GM10248 (cell line): ENCODE measurements at places on chromosomes 1 and 21.

GRCh38 chr1:40861224-40862003, 749 bp downstream of the CITED4 start:
- no peak for DNase-seq

DNA sequence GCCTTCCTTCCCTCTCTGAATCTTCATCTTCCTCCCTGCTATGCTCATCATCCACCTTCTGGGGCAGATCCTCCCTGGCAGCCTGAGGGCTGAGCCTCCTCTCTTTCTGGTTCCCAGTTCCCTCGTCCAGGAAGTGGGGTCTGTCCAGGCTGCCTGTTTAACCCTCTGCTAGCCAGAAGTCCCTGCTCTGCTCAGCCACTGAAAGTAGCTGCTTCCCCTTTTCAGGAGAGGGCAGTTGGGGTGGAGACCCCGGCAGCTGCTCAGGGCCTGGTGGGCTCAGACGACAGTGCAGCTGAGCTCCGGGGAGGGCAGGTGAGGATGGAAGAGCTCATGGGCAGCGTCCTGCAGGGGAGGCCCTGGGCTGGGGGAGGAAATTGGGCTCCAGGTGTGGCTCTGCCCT, 43.1 kb upstream of the ETV3 start:
- DNase-seq, result peak; percentile 46

- no peak for DNase-seq
Observed at GRCh38 chr1:242435200-242435599, 89.3 kb downstream of the PLD5 start.

- DNase-seq, result peak; percentile 79
Observed at GRCh38 chr21:39518055-39518846, 66.5 kb downstream of the SH3BGR start.

DNA sequence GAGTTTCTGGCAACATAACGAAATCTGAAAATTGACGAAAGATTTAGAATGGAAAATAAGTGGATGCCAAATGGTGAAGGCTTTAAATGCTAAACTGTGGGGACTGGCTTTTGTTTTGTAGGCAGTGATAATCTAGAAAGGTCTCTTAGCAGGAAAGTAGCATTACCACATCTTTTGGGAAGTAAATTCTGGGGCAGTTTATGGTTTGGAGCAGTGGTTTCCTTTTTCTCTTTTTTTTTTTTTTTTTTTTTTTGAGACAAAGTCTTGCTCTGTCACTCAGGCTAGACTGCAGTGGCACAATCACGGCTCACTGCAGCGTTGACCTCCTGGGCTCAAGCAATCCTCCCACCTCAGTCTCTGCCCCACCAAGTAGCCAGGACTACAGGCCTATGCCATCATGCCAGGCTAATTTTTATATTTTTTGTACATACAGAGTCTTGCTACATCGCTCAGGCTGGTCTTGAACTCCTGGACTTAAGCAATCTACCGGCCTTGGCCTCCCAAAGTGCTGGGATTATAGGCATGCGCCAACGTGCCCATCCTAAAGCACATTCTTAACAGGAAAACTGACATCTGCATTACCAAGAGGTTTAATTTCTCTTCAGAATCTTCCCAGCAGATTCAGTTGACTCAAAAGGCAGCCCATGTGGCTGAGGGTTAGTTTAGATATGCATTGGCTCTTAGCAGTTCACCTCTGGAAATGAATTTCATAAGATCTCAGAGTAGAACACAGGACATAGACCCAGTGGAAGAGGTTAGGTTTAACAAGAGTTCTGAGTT, 32.9 kb downstream of the C21orf91 start:
- no peak for DNase-seq

GRCh38 chr1:151267760-151268159, 13.2 kb downstream of the PSMD4 start:
- no peak for DNase-seq

- DNase-seq, result no peak
Observed at GRCh38 chr1:203720242-203720641, 44.7 kb upstream of the LAX1 start.

- no peak for DNase-seq
Observed at GRCh38 chr1:46113948-46114347, 18.5 kb downstream of the PIK3R3 start.

GRCh38 chr1:201728731-201729130, 100.2 kb upstream of the IPO9 start:
- no peak for DNase-seq

DNA sequence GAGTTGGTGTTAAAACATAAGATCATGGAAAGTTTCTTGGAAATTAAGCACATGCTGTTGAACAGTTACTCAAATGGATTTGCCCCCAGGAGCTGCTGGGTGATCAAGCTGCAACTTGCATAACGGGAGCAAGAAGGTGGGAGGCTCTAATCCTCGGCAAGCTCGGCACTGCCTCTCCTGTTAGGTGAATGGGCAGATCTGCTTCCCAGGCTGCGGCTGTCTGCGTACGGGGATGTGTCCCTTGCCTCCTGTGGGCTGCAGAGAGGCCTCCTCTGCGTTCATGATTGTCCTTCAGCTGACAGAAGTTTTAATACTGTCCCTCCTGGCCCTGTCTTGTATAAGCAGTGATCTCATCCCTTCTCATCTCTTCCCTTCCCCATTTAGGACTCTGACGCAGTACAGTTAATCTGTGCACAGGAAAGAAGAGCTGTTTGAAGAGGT, 36.7 kb downstream of the ATP1A1 start:
- DNase-seq, result no peak

DNA sequence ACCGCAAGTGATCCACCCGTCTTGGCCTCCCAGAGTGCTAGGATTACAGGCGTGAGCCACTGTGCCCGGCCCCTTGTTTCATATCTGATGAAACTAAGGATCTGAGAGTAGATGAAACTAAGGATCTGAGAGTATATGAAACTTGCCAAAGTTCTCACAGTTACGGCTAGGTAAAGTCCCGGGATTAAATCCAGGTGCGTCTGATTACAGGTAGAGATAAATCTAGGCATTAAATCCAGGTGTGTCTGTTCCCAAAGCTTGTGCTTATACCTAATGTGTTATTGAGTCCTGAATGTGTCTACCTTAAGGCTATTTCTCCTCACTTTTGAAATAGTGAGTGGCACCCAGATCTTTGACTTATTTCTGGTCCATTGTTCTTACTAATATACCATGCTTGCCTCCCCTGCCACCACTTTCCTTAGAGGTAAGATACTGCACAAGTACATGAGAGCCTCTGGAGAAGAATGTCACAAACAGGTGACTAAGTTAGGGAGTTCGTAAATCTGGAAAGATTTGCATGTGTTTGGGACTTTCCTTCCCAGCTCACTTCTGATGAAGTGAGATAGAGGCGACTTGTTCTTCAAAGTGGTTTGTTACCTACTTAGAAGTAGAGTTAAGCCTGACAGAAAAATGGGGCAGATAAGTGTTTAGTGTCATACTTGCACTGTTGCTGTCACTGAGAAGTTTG, 66.5 kb downstream of the AK4 start:
- no peak for DNase-seq

- DNase-seq, result peak; percentile 22
Observed at GRCh38 chr1:78834201-78834741, 172.3 kb downstream of the ADGRL4 start.

- no peak for DNase-seq
Observed at GRCh38 chr21:36321325-36322082, 1.5 kb downstream of the MORC3 start.

- no peak for DNase-seq
Observed at GRCh38 chr1:198185146-198185545, 28.3 kb downstream of the NEK7 start.

GRCh38 chr1:201252944-201253371, 30.3 kb upstream of the PKP1 start:
- no peak for DNase-seq

DNA sequence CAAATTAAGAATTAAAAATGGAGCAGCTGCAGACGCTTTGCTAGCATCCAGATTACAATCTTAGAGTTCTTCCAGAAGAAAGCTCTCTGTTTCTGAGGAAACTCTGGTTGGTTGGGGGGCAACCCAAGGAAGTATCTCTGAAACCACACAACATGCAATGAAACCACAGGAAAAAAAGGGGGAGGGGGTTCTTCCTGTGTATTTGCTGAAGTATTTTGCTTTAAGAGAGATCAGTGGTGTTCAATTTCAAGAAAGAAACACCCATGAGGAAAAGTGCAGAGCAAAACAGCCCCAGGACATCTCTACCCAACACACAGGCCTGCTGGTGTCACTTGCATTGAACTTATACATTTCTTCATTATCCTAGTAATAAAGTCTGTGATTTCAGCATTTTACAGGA, 19.7 kb upstream of the TIAM1 start:
- DNase-seq, result no peak

GRCh38 chr1:40315795-40316594, 1.1 kb downstream of the COL9A2 start:
- DNase-seq, result peak; percentile 35

DNA sequence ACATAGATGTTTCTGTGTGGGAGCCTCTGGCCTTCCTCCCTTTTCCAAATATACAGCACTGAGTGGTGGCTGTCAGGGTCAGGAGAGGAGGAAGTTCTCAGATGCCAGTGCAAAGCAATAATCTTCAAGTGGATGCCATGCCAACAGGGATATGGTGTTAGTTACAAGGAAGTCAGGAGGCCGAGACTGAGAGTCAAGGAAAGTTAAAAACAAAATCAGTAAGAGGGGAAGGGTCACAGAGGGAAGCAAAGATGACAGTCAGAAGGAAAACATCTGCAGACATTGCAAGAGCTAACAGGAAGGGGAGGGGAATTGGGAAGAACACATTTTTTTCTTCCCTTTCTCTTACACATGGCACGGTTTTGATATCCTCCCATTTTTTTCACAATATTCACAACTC, 691.4 kb downstream of the ADGRL2 start:
- DNase-seq, result no peak

DNA sequence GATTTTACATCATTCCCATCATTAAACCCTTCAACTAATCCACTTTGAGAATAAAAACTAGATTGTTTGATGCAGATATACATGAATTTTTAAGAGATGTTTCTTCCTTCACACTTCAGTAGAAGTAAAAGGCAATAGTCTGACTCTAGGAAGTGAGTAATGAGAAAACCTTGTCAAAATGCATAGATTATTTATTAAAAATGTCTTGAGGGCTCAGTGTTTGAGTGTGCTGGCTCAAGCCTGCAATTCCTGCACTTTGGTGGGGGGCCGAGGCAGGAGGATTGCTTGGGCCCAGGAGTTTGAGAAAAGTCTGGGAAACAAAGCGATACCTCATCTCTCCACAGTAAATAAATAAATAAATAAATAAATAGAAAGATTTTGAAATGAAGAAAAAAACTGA, 177.1 kb downstream of the NEGR1 start:
- no peak for DNase-seq

DNA sequence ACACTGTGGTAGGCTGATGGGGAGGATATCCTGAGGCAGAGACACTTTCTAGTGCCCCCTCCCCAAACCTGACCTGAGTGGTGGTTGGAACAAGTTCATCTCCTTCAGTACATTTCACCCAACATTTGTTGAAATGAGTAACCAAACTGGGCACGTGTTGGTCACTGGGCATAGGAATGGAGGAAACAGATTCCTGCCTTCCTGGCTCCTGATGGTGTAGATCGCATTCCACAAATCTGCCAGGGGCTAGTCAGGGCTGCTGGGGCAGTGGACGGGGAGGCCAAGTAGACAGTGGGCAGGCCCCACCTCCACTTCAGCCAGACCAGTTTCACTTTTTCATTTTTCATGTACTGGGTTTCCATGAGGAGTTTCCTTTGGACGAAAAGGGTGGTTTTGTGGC, 16.5 kb upstream of the ALX3 start:
- DNase-seq, result no peak

DNA sequence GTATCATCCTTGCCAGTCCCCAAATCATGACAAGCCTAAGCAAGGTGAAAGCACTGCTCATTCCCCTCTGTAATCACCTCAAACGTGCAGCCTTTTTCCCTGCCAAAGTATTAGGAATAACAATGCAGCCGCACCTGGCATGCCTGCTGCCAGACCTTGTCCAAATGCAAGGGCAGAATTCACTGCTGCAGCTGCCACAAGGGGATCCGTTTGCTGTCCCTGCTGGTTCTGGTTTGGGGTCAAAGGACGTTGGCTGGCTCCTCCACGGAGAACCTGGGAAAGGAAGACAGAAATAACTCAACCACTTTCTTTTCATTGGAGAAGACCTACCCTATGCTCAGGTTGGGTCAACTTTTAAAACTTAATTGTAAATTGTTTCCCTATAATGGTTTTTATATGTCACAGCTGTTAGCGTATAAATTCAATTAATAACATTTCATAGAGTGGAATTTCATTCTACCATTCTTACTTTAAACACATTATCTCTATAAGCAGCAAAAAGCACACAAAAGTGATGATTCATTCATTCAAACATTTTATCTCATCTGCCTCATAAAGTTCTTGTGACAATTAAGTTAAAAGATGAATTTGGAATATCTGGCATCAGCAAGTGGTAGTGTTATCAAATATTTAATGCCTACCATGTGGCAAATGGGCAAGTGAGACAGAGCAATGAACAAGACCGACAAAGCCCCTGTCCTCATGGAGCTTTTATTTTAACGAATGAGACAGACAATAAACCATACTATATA, 59.8 kb upstream of the SDC3 start:
- no peak for DNase-seq

DNA sequence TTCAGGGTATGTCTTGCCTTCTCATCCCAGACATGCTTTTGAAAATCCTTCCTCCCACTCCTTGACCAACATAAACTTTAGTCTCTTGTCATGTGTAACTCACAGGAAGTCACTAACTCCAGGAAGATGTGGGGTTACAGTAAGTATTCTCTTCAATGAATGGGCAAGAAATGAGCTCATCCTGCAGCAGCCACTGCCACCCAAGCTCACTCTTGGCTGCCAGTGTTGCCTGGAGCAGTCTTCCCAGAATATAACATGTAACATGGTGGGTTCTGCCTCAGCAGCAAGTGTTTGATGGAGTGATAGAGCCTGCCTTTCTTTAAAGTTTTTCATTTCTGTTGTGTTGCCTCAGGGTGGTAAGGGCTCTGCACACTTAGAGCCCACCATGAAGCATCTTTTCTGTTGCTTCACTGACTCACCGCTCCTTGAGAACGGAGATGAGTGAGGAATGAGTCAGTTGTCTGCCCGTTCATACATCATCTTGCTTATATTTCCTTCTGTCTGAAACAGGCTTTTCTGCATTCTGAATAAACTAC, 187.0 kb downstream of the TPR start:
- DNase-seq, result no peak

GRCh38 chr21:14900611-14901010, 164.2 kb downstream of the NRIP1 start:
- no peak for DNase-seq

DNA sequence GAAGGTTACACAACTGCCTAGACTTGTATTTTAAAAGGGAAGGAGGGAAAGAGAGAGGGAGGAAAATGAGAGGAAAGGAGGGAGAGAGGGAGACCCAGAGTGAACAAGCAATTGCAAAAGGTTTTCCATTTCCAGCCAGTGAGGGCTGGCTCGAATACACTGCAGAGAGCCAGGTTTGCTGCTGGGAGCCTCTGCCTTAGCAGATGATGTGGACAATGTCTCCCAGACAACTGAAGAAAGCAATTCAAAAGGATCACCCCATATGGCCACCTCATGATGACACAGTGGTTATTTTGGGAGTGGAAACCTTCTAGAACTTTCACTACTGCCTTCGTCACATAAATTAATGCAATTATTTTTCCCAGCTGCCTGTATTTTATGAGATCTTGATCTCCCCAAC, 86.4 kb downstream of the BCAR3 start:
- no peak for DNase-seq
